ENCODE measurements at places on chromosomes 3 and 15. TPM values are rescaled to one million over a fixed set of nuclear protein-coding genes. Genes with fewer than 3 reads are reported as not detected.

DNA sequence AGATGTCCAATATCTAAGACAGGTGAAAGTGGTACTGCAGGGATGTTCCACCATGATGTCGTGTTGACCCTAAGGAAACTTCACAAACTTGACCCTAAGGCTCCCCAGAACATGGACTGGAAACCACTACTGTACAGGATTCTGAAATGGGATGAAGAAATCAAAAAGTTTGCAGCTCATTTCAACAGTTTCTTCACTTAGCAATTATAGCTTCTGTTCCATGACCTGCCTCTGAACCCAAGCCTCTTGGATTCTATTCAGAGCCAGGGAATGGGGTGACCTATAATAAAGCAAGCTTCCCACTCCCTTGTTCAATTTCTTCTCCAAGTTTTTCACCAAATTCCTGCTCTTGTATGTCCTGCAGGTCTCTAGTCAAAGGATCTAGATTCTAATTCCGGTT is 40.7 kb downstream of the DUT start:
- DNase-seq: no peak

DNA sequence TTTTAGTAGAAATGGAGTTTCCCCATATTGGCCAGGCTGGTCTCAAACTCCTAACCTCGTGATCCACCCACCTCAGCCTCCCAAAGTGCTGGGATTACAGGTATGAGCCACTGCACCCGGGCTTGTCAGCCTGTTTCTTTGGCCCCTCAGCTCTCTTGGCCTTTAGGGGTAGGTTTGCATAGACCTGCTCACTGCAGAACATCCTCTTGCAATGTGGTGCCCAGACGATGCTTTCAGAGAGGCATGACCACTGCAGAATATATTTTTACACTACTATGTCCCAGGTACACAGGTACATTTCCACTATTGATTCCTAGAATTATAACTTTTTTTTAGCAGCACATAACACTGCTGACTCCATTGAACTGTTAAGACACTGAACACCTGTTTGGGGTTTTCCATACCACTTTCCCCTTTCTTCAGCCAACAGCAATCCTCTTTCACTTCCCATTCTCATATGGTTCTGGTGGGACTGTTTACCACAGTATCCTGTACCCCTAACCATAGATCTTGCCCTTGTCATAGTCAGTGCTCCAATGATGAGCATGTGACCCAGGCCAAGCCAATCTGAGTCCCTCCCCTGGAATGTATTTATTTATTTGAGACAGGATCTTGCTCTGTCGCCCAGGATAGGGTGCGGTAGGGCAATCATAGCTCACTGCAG is 21.1 kb downstream of the CCDC32 start:
- no peak for DNase-seq

- peak; percentile 1 for DNase-seq
These were observed at the start of gene LYZL4 for GRCh38 chr3:42410370-42411131. LYZL4 (minus strand) TSS chr3:42410610; CDS start chr3:42407251, 3,359 bp downstream.

DNA sequence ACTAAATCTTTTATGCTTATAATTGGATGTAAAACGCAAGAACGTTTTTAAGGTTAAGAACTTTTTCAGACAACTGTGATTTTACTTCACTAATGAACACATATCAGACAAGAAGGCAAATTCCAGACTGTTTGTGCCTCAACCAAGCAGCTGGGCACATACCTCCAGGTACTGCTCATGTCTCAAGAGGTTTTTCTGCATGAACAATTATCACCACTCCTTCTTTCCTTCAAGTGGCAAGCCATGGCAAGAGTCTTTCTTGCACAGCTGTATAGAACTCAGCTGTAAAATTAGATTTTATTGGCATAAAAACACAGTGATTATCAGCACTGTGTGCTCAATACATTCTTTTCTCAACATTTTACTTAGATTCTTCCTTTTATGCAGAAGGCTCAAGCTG is 64.3 kb downstream of the FNDC3B start:
- DNase-seq: peak; percentile 88

The SNAPC5 gene
- total RNA-seq: 17.6 TPM

GRCh38 chr3:141876891-141877621 is 613 bp downstream of the ATP1B3 start:
- peak; percentile 35 for DNase-seq

DNA sequence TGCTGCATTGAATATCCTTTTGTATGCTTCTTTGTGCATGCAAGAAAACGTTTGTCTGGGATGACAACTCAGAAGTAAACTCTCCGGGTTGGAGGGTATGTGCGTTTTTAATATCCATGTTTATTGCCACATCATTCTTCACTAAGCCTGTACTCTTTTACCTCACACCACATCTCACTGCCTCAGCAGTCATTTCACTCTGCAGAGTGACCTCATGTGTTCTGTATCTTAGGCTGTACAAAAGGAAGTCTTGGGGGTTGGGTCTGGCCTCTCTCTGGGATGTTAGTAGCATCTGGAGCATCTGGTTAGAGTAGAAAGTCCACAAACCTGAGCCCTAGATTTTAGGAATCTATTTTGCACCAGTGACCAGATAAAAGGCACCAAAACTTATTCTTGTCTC is 16.1 kb downstream of the CACNA1D start:
- no peak for DNase-seq

GRCh38 chr15:81497238-81497637 is 123.2 kb upstream of the TMC3 start:
- no peak for DNase-seq

- DNase-seq: no peak
These were observed 9.5 kb downstream of the SLC51A start for GRCh38 chr3:196225763-196226364.

DNA sequence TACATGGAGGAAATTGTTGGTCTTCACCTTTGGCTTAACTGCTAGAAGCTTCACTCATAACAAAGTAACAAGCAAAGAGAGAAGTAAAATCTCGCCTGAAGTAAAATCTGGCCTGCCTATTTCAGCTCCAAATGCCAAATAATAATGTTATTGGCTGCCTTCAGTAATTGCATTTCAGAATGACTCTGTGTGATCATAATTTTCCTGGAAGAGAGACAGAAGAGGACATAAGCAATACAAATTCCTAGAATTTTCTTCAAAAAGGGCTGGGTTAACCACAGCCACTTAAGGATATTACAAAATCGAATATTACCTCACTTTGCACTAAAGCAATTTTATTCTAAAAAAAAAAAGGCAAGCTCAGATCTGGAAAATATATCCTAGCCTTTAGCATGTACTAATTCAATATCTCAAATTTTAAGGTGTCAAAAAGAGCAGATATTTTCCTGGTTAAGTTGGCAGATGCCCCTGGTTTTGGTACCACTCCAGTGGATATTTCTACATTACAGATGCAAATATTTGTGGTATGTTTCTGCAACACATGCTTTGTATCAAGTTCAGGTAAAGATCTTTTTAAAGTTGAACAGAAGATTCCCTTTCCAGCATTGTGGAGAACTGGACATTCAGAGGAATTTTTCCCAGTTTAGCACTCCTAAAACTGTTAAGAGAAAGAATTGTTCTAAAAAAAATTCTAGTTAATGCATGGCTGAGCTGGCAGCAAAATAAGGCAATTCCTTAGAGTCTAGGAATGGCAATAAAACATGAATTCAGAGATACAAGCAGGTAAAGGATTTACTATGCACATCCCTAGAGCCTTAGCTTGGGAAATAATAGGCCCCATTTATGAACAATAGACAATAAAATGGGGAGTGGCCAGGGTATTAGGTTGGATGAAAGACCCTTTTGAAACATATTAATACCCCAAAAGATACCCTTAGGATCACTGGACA is 116.7 kb downstream of the STAC start:
- DNase-seq: peak; percentile 46

The SLC51B gene
- total RNA-seq: not detected

DNA sequence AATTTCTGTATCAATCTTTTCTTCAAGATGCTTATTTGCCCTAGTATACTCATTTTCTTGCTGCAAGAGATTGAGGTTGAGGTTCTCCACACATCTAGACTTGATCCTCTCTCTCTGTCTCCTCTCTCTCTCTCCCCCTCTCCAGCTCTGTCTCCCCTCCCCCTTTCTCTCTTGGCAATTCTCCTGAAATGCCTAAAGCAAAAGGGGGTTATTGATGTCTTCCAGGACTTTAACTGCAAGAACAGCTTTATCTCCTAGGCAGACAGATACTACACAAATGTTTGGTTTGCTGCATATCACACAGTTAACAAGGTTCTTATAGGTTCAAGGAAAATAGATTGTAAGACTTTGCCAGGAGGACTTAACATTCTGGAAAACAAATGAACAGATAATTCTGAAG is 52.1 kb downstream of the TMEM212 start:
- no peak for DNase-seq
